ENCODE measurements at places on chromosomes 4 and X.

DNA sequence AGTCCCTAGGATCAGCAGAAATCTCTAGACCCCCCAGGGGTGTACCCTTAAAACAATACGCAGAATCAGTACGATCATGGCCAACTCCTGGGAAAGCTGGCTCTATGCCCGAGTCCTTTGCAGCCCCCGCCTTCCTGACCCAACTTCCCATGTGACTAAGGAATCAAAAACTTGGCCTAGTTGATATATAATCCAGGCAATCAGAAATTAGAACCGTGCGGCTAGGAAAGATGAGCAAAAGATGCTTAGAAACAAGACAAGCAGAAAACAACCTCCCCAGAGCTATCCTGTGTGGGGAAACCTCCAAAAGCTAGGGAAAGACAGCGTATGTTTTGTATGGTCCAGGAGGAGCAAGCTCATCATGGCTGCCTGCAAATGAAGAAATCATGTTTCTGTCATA lies 110.0 kb downstream of the PPARGC1A start:
- DNase-seq: no peak

DNA sequence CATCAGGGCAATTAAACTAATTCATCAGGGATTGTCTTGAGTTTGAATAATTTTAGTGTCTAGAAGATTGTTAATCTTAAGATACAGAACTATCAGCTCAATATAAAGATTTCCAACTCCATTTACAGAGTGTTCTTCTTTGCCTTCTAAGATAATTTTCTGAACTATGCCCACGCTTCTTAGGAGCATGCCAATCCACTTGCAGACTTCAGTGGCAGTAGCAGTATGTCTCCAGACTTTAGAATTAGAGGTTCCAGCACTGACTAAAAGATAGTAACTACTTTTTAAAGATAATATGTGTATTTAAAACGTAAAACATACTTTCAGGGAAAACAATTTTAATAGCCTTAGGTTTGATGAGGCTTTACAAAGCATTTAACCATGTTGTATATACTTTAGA lies 34.2 kb upstream of the GALNT7 start:
- DNase-seq: no peak

- no peak for DNase-seq
Observed at GRCh38 chr4:7715271-7716009, 224.2 kb downstream of the AFAP1 start.

GRCh38 chr4:77332696-77333270 lies 175.8 kb downstream of the CCNG2 start:
- no peak for DNase-seq

DNA sequence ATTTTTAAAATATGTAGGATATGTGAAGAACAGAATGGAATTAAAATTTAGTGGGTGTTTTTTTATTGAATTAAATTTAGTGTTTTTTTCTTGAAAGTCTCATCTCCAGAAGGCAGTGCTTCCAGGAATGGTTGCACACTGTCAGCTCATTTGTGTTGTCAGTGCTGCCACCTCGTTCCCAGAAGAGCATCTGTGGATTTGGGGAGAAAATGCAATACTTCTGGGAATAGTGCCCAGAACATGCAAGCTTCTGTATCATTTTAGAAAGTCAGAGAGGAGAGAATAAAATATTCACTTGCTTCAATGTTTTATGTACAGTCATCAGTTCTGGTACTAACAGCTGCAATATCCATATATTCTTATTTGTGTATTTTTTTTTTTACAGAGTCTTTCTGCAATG lies 608.8 kb downstream of the PCDH7 start:
- no peak for DNase-seq

DNA sequence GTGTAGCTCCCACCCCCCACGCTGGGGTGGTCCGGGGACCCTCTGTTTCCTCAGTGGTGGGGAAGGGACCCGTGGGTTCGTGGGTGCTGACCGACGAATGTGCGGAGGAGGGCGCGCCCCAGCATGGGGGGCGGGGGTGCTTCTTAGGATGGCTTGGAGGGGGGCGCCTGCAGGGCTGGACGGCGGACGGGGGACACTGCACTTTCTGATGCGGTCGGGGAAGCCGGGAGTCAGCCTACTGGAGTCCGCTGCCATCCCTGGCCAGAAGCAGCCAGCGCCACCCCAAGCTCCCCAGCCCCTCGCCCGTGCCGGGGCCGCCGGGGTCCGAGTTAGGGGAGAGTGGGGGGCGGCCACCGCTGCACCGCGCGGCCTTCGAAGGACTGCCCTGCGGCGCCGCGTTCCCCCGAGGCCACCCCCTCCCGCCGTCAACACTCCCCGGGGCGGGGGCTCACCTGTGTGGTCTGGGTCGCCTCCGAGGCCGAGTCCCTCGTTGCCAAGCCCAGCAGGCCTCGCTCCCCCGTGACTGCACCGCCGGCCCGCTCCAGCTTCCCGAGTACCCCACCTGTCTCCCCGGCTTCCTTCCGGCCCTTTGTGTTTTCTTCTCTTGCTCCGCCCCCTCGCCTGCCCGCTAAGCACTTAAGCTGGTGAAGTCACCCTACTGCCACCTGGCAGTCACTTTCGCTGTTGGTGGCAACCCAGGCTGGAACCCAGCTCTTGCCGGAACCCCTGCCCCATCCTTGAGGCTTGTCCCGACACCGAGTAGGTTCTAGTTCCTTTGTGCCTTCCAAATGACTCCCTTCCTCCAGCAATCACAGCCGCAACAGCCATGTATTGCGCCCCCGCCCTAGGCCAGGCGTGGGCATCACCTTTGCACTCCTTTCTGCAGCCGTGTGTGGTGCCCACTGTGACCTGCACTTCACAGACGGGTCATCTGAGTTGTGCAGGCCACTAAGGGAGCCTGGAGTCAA lies at the start of gene OCIAD2:
OCIAD2 (minus strand) TSS at position 569 of the 968 bp plus-strand sequence. CDS start 2,225 bp downstream, outside the sequence.
- DNase-seq: peak; percentile 84

- DNase-seq: peak; percentile 5
Observed at GRCh38 chr4:111937368-111937767, 207.9 kb upstream of the FAM241A start.

GRCh38 chr4:138092060-138092459 lies 150.1 kb downstream of the SLC7A11 start:
- DNase-seq: no peak

DNA sequence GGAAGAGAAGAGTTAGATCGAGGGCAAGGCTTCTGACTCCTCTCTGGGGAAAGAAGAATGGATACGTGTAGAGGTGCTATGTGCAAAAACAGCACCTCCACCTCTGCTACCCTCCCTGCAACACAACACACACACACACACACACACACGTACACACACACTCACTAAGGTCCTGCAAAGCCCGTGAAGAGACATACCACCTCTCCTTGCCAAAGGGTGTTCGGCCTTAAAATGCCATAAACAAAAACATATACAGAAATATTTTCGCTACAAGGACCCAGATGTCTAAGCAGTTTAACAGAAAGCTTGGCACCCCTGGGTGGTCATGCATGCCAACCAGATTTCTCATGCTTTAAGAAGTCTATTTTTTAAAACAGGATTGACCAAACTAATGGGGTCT lies 1.5 kb downstream of the TIFA start:
- DNase-seq: no peak

- DNase-seq: no peak
Observed at GRCh38 chrX:30489323-30489722, 88.2 kb downstream of the TASL start.

GRCh38 chr4:154231806-154232478 lies 259.7 kb downstream of the DCHS2 start:
- no peak for DNase-seq

DNA sequence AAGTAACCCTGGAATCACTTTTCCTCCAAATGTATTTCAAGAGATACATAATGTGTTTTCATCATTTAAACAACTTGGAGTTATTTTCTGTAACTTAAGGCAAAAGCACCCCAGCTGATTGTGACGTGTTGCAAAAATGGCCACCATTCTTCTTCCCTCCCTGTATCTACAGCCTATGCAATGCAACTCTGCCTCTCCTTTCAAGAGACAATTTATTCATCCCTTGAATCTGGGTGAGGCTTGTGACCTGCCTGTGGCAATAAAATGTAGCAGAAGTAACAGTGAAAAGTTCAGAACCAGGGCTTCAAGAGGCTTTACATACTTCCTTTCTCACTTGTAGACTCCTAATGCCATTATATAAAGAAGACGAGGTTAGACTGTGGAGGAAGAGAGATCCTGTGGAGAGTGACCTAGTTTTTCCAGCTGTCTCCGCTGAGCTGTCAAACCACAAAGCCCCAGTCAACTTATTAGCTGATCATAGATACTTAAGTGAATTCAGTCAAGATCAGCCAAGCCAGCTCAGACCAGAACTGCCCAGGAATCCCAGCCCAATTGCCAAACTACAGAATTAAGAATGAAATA lies 81.0 kb upstream of the KLF3 start:
- DNase-seq: peak; percentile 57

GRCh38 chr4:83268491-83268890 lies 16.1 kb downstream of the COQ2 start:
- DNase-seq: no peak

DNA sequence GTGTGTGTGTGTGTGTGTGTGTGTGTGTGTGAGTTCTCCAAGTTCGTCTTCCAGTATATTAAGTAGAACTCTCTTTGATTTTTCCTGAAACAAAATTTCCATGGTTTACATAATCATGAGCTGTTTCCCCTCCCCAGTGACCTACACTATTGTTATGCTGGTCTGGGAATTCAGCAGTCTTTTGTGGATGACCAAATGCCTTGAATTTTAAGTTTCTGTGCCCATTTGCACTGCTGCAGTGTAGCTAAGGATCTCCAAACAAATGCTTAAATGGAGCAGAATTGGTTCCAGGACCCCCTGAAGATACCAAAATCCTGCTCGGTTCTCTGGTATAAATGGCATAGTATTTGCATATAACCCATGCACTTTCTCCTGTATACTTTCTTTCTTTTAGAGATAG lies 77.2 kb upstream of the SLC34A2 start:
- DNase-seq: no peak

DNA sequence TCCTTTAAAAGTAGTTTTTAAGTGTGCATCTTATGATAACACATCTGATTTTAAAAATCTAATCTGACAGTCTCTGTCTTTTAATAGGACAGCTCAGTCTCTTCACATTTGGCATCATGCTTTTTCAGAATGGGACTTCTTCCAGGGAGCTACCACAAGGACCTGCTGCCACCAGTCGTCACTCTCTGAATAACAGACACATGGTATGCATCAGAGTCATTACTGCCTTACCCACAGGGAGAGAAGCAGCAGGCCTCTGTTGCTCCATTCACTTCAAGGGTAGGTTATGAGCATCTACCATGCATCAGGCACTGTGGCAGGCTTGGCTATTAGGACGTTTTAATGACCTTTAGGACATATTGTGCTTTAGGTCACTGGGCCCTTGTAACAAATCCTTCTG lies 50.0 kb upstream of the AFAP1 start:
- DNase-seq: no peak

GRCh38 chr4:15891312-15891711 lies 47.2 kb downstream of the FGFBP1 start:
- DNase-seq: no peak

DNA sequence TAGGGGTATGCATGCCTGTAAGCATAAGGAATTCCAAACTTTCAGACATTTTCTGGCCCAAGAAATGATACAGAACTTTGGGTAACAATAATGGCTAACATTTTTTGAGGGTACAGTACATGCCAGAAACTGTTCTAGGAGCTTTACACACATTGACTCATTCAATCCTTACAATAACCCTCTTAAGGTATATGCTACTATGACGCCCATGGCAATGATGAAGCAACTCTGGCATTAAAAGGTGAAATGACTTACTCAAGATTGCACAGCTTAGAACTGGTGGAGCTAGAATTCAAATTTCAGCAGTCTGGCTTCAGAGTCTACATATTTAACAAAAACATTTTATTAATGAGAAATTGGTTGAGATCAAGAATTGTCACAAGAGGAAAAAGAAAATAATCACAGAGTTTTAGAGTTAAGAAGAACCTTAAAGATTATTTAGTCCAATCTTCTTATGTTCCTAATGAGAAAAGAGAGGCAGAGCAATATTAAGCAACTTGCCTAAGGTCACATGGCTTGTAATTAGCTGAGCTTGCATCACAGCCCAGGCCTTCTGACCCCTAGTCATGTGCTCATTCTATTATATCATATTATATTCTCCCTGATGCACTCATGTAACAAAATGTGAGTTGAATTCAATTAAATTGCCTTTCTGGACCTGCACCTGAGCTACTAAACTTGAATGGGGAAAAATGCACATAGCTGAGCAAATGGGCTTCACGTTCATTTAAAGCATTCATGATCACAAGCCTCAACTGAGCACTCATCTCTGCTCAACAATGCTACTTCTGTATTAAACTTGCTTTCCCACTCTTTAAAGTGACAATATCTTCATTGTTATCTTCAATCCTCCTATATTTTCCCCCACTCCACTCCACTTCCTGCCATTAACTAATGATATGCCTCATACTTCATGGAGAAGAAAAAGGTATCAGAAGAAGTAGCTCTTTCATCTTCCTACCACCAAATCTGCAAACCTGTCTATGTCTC lies 73.2 kb downstream of the ENOX2 start:
- DNase-seq: no peak

- no peak for DNase-seq
Observed at GRCh38 chr4:102754044-102754443, 6.7 kb downstream of the MANBA start.

GRCh38 chrX:31323658-31324057 lies 251.8 kb upstream of the FTHL17 start:
- DNase-seq: no peak

DNA sequence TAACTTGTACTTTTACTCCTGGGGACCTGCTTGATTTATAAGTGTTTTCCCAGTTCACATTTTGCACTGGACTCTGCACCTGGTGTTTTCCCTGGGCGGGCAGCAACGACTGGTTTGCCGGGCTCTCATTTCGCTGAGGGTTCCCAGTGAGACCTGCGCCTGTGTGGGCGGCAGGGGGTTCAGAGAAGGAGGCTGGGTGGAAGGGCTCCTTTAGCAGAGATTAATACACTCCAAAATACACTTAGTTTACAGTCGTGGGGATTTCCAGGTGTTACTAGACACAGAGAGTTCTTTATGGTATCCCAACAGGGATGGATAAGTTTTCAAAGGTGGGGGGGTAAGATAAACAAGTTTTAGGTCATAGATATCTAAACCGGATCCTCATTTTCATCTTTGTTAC lies 53.0 kb upstream of the SHISA3 start:
- DNase-seq: no peak

GRCh38 chr4:15587649-15588048 lies 67.5 kb downstream of the FBXL5 start:
- no peak for DNase-seq

DNA sequence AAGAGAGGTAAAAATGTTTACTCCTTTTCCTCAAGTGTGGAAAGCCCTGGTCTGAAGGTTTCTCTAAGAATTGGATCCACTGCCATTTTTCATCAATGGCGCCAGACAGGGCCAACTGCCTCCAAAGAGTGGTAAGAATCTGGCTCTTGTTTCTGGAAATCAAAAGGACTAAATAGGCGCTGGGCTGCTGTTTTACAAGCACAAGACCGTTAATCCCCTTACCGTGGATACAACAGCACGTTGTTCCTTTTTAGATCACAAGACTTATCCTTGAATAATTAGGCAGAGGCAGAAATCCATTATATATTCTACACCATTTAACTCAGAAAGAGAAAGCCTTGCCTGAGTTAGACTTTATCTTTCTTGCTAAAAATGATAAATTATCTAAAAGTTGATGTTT lies 10.6 kb downstream of the CLTRN start:
- no peak for DNase-seq
